Activated naive CD4-positive, alpha-beta T cell treated with anti-CD3 and anti-CD28 coated beads for 36 hours (primary cell): ENCODE measurements at places on chromosomes 11 and 22.

GRCh38 chr11:34223021-34223813 is 117.8 kb downstream of the NAT10 start:
- DNase-seq, result no peak

- no peak for DNase-seq
Observed at GRCh38 chr11:3046641-3047040, 10.6 kb downstream of the CARS1 start.

DNA sequence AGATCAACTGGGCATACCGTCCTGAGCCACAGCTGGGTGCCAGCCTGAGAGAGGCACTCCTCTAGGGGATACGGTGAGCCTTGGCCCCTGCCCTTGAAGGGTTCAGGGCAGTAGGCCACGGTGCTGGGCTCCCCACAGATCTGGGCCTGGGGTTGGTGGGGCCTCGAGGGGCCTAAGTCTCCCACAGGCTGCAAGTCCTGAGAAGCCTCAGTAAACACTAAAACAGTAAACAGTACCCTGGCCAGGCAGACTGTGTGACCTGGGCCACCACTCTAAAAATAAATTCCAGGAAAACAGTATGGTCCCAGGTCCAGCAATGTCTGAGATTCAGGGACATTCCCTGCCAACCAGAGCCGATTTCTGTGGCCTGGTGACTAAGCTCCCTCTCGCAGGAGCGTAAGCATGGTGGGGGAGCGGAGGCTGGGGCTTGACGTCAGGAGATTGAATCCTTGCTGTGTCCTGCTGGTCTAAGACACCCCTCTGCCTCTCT is 2.3 kb upstream of the RHOD start:
- DNase-seq, result no peak

GRCh38 chr11:20162824-20163782 is 2.8 kb upstream of the DBX1 start:
- peak; percentile 20 for DNase-seq

GRCh38 chr11:126257764-126258163 is 10.9 kb downstream of the SRPRA start:
- no peak for DNase-seq

- DNase-seq, result no peak
Observed at GRCh38 chr11:30465192-30465591, 121.0 kb downstream of the MPPED2 start.
